ENCODE measurements at places on chromosomes 16 and 17.

DNA sequence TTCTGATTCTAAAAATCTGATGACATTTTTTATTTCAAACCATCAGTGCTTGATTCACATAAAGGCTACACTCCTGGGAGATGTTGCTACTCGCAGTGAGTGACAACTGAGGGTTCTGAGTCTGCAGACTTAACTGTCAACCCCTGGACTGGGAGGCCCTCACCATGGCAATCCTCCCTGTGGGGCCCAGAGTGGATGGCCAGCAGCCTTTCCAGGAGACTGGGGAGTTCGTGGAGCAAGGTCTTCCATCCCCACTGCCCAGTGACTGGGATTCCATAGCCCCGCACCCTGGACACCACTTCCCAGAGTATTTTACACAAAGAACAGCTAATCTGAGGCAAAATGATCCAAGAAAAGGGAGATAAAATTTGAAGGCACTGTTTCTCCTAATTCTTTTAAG lies 59.3 kb downstream of the CREBBP start:
- no peak for DNase-seq

- no peak for DNase-seq
These were observed 69.5 kb upstream of the PIRT start for GRCh38 chr17:10907370-10907769.

DNA sequence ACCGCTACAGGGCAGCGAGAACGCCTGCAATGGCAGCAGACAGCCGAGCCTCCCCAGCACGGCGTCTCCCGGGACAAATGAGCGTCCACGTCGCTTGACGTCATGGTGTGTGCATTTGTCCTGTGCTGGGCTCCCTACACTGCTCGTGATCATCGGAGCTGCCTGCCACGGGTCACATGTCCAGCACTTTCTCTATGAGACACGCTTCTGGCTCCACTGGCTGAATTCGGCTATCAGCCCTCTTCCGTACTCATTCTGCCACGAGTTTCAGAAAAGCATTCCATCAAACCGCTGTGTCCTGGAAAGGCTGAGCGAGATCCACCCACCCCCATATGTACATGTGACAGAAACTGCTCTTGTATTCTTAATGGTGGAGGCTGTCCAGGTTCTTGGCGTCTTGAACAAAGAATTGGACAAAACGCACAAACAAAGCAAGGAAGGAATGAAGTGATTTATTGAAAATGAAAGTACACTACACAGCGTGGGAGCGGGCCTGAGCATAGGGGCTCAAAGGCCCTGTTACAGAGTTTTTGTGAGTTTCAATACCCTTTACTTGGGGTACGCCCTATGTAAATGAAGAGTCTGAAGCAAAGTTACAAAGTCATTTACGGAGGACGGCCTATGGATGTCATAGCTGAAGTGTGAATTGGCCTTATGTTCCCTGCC lies 28.5 kb upstream of the SHCBP1 start:
- no peak for DNase-seq

- peak; percentile 92 for DNase-seq
These were observed 3.4 kb downstream of the MYO18A start for GRCh38 chr17:29176558-29177351.

DNA sequence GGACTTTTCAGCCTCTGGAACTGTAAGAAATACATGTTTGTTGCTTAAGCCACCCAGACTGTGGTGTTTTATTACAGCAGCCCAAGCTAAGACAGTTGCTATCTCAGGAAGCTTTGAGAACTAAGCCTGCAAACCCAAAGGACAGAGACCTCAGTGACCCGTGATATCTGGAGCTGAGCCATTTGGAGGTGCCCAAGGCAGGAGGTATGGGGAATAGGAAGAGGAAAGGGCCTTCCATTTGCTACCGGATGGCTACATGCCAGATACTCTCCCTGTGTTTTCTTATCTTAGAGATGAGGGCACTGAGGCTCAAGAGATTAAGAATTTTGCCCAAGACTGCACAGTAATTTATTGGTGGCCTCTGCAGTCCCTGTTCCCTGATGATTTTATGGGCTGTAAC lies 622.1 kb upstream of the CDH5 start:
- no peak for DNase-seq

- DNase-seq = no peak
These were observed 253.3 kb downstream of the MAF start for GRCh38 chr16:79347277-79347676.

DNA sequence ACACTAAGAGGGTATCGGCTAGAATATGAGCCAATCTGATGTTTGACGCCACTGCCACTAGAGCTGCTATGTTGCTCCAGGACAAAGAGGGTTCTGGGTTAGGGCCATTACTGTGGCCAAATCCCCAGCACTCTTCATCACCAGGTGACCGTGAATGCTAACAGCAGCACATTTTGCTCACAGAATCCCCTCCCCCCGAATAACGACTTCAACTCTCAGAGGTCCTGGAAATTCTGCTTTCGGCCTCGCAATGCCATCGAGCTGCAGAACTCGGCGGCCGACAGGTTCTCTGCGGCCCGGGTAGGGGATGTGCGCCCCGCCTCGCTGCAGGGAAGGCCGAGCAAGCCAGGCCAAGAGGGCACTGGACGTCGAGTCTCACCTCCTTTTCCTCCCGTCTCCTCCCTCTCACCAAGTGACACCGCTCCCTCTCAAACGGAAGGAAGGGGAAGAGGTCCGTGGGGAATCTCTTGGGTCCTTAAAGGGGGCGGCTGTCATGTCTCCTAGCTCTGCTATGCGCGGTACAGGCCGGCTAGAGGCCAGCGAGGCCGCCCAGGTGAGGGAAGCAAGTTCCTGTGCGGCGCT lies 31.9 kb downstream of the CDK5R1 start:
- DNase-seq = no peak

GRCh38 chr17:42065201-42065600 lies 14.8 kb upstream of the C17orf113 start:
- no peak for DNase-seq

DNA sequence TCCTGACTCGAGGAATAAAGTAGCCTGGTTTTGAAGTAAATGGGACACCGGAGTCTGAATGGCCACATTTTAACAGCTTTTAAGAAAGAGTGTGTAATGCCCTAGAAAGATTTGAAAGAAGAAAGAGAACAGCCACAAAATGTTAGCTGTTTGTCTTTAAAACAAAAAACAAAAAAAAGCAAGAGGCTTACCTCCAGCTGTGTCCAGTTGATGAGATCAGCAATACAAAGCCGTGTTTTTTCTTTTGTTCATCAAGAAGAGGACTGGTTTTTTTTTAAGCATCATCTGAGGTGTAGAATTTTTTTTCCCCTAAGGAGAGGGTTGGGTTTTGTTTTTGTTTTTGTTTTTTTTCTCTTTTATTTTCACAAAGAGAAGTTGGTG lies 58.8 kb downstream of the NKD1 start:
- DNase-seq = no peak

DNA sequence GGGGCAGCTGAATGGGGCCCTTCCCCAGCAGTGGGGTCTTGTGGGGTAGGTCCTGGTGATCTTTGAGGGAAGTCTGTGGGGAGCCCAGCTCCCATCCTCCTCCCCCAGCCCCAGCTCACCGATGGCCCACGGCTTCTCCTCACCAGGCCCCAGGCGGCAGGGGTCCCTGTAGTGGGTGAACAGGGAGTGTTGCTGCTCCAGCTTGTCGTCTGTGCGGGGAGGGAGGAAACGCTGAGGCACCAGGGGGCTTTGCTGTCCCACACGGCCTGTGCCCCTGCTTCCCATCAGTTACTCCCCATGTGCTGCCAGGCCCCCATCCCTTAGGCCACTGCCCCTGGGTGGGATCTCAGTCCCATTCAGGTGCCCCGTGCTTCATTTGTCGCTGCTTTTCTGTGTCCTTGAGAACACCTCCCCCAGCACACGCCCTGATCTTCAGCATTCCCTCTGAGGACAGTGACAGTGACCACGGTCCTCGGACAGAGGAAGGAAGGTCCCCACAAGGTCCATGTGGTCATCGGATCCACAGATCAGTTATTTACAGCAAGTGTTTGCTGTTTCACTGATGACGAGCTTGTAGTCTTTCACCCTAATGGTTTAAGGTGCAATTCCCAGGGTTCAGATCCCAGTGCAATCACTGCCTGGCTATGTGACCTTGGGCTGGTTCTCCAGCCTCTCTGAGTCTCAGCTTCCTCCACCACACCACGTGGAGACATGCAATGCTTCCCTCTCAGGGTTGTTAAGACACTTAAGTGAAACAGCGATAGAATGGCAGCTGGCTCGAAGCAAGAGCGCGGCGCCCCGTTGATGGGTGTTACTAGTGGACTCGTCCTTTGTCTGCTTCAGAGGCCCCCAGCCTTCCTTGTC lies 53.1 kb downstream of the PRMT7 start:
- no peak for DNase-seq

Measured in right lobe of liver (tissue), 6 donors.